ENCODE measurements at places on chromosomes 1 and 21. TPM values are rescaled to one million over a fixed set of nuclear protein-coding genes. Genes with fewer than 3 reads are reported as not detected.

Gene LIN28A
- total RNA-seq = not detected

Gene DIO1
- total RNA-seq = not detected

Gene TDRD10
- not detected for total RNA-seq

Gene OR2L2
- total RNA-seq = 0.11 TPM

Gene CACHD1
- 3.4 TPM for total RNA-seq

Gene FMO2
- total RNA-seq = not detected
